ENCODE measurements at places on chromosomes 11 and 22.

DNA sequence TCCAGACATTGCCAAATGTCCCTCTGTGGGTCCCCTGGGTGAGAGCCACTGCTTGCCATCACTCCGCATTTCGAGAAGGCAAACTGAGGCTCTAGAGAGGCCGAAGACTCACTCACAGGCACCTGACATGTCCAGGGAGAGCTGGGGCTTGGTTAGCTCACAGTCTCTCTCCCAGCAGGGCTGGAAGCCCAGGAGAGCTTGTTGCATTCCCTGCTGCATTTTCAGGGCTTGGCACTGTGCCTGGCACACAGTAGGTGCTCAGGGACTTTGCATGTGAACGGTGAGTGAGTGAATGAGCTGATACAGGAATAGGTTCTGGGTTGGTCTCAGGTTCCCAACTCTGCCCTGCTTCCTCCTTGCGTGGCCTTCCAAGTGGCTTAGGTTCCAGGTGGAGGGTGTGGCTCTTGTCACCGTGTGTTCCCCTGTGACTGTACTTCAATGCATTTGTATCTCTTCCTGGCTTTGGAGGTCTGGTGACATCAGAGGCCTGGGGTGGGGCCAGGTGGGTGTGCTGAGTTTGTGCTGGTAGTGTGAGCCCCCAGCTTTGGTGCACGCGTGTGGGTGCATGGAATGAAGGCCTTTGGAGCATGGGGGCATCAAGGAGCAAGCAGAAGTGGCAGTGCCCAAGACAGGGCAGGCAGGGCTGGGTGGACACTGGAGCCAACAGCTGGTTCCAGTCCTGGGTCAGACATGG lies 18.4 kb upstream of the SMIM38 start:
- no peak for DNase-seq

DNA sequence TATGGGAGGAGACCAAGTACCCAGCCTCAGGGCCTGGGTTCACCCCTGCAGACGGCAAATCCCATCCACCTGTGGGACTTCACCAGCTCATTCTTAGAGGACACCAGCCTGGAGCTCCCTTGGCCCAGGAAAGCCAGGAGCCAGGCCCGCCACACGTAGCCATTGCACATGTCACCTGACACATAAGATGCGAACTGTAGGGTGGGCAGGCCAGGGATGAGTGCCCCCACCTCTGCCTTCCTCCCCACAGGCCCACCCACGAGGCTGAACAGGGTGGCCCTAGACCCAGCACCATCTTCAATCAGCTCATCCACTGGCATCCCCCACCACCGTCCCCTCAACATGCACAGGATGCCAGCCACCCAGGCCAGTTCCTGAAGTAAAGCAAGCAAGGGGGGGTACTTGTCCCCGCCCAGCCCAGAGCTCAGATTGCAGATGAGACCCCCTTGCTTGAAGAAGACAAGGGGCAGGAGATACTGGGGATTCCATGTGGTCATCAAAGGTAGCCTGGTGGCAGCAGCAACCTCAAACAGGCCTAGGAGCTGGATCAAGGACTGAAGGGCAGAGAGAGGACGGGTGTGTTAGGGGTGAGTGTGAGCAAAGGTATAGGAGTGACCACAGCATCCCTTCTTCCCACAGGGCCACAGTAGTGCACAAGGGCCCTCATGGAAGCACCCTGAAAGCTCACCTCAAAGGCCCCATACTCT lies 45.6 kb downstream of the IGLL5 start:
- no peak for DNase-seq

DNA sequence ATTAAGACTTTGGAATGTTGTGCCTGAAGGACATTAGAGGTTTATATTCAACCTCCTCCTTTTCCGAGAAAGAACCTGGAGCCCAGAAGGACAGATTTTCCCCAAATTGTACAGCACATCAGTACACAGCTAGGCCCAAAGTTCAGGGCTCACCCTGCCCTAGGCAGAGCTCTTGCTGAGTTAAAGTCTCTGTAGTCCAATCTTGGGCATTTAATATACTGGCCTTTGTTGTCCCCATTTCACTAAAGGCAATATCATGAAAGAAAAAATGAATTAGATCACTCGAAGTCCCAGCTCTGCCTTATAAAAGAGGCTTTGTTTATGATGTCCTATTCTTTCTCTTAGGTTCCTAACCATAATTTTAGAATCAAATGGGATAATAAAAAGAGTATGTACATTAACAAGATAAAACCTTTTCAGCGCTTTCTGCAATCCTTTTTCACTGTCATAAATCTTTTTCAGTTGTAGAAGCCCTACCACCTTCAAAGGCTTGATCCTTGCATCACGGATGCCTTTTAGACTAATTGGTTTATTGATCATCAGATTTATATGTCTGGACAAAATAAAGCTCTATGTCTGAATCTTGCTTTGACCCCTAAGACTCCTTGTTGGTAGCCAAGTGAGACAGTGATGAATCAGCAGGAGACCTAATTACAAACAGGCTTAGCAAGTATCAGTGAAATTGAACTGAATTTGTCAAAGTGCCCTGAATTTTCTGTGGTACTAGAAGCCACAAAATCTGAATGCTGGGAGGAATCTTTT lies 39.8 kb downstream of the RELT start:
- no peak for DNase-seq

DNA sequence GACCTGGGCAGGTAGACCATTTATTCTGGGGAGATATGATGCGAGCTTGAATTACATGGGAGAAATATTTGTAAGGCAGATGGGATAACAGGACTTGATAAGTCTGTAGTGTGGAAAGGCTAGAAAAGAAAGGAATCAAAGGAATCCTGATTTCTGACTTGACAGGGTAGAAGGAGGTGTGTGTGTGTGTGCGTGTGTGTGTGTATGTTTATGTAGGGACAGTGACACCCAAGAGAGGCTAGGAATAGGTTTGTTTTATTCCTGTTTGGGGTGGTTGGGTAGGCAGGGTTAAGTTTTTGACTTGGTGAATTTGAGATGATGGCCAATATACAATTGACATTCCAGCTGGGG lies 390 bp upstream of the HTATIP2 start:
- DNase-seq, result no peak

DNA sequence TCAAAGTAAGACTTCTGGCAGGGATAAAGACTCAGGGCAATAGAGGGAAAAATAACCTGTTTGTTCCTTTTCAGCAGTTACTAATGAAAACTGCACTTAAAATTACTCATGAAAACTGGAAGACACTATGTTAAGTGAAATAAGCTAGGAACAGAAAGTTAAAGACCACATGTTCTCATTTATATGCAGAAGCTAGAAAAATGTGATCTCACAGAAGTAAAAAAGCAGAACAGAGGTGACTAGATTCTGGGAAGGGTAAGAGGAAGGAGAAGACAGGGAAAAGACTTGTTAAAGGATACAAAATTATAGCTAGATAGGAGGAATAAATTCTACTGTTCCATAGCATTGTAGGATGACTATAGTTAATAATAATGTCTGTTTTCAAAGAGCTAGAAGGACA lies 22.2 kb downstream of the HPS5 start:
- DNase-seq, result no peak

DNA sequence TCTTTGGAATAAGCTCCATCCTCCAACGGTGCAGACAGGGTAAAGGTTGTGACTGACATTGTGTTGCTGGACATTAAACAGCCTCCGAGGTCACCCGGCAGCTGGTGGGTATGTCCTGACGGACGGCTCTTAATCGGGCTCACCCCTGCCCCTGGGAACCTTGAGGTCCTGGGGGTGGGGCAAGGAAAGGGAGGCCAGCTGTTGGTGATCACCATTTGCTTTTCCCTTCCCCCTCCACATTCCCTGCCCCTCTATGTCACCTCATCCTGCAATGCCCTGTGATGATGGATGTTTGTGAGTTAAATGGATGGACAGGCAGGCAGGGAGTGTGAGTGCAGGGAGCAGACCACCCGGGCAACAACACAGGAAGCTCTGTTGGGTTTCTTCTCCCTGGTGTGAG lies 26.3 kb downstream of the APLNR start:
- DNase-seq, result no peak

GRCh38 chr11:116990061-116990473 lies 108.2 kb downstream of the SIK3 start:
- peak; percentile 23 for DNase-seq

- peak; percentile 68 for DNase-seq
Observed at GRCh38 chr11:46369458-46370152, 11.9 kb upstream of the MDK start.

- no peak for DNase-seq
Observed at GRCh38 chr11:102302241-102302640, 15.0 kb upstream of the BIRC3 start.

DNA sequence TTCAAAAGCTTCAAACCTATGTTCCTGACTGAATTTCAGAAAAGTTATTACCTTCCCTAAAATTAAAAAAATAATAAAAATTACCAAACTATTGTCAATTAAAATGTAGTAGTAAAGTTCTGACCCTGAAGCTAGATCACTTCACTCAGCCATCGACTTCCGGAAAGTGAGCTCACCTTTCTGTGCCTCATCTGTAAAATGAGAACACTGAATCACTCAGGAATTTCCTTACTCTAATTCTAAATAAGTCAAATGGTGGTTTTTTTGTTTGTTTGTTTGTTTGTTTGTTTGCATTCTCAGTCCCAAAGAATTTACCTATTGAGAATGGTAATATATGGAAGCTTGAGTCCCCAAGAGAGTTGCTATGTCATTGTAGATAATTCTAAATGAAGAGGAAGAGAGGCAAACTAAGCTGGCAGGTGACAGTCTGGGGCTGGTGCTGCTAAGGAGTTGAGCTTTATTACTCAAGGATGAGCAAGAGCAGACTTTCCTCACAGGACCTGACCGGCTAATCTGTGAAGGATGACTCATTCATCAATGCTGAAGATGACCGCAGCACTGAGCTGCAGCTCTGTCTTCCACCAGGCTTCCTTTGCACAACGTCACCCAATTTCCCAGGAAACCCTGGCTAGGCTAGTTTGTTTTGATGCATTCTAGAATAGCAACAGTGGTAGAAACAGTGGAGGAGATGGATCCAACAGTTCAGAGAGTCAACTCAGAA lies 248.8 kb downstream of the RAB38 start:
- no peak for DNase-seq

DNA sequence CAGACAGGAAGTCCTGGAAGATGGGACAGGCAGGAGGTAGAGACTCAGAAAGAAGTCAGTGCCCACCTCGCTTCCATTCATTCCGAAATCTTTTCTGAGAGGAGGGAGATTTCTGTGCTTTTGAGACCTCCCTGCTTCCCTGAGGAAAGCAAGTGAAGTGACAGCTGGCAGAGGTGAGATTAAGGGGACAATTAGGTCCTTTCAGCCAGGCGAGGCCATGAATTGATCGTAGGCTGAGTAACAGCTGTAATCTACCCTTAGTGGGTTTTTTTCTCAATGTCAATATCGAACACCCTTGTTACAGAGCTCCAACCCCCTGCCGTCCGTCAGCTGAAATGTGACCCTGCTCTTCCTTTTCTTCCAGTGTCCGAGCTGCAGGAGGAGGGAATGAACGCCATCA lies 96.0 kb downstream of the PARVA start:
- no peak for DNase-seq

DNA sequence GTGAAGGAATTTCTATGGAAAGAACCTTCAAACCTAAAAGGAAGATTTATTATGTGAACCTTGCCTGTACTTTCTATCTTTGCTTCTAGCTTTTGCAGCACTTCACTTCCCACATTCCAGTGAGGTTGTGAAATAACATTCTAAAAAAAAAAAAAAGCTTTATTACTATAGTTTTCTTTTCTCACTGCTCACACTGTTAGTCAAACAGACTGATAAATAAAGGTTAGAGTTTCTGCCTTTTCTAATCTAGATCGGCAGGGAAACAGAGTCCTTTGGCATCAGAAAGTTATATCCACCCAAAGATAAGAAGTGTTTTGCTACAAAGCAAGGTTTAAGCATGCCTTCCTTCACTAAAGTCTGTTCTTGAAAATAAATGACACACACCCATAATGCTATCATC lies 2.8 kb downstream of the AAMDC start:
- no peak for DNase-seq

GRCh38 chr11:125463590-125464269 lies 32.3 kb downstream of the FEZ1 start:
- no peak for DNase-seq

DNA sequence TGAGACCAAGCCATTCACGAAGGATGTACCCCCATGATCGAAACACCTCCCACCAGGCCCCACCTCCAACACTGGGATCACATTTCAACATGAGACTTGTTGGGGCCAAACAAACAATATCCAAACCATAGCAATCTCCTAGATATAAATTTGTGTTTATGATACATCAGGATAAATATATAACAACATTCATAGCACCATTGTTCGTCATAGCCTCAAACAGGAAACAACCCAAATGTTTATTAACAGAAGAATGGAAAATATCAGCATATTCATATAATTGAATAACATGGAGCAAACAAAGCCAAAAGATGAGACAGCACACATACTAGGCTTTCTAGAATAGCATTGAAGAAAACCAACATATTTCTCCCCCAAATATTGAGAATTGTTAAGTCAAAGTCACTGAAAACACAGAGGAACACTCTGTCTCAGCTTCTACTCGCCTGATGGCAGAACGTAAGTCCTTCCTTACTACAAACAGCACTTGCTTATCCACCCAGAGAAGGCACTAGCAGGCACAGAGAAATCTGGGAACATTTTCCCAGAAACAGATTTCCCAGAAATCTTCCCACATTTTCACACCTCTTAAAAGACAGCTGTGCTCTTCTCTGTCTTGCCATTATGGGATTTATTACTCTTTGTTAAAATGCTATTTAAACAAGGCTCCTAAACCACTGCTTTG lies 8.1 kb upstream of the GDPD4 start:
- DNase-seq, result no peak

- no peak for DNase-seq
Observed at GRCh38 chr11:14755140-14755539, 111.5 kb downstream of the PDE3B start.

- peak; percentile 26 for DNase-seq
Observed at GRCh38 chr11:83241291-83241946, 44.7 kb downstream of the CCDC90B start.

- DNase-seq, result peak; percentile 81
Observed at GRCh38 chr11:118343981-118344515, at the start of gene CD3G. Gene CD3G (plus strand): TSS chr11:118344344. CDS start chr11:118344424, 80 bp downstream.

DNA sequence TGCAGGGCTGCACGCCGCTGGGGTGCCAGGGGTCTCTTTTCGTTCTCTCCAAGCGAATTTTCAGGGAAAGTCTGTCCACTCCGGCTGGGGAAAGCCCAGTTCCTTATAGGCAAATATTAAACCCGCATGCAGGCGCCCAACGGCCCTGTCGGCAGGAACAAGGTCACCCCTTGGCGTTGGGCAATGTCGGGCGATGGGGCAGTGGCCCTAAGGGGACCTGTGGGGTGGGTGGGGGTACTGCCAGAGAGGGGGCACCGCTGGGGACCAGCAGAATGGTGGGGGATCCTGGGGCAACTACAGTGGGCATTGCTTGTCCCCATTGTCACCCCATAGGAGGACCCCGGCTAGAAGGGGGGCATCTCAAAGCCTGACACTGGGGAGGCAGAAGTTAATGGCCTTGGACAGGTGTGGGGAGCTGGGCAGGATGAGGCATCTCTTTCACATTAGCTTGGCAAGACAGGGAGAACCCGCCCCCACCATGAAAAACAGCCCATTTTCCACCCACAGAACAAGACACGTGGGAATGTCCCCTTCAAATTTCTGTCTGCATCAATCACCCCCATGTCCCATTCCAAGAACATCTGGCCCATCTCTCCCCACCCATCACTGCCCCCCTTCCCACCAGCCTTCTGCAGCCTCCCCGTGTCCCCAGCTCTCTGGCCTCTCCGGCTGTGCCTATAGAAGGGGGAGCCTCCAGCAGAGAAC lies 5.5 kb upstream of the IGF2 start:
- DNase-seq, result no peak

GRCh38 chr11:8910649-8911026 lies 351 bp upstream of the AKIP1 start:
- no peak for DNase-seq
